ENCODE measurements at places on chromosomes 11 and 22.
A peak's percentile ranks its signal among the peaks of the same experiment; 100 is the strongest.

DNA sequence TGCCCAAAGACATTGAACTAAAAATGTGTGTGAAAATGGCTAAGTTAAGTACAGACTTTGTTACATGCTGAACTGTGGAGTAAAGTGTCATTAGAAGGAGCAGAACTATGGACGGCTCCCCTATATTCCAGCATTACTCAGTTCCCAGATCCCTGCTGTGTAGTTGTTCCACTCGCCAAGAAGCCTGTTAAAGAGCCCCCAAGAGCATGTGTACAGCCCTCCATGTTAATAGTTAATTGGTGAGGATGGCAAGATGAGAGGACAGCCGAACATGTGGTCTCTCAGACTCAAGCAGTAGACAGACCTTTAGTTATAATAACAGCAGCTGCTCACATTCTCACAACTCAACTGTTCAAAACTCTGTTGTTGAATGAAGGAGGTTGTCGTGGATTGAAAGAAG is 127.4 kb downstream of the ELP4 start:
- no peak for DNase-seq

- DNase-seq, result no peak
Measured at GRCh38 chr11:77530879-77531278, 57.0 kb upstream of the PAK1 start.

DNA sequence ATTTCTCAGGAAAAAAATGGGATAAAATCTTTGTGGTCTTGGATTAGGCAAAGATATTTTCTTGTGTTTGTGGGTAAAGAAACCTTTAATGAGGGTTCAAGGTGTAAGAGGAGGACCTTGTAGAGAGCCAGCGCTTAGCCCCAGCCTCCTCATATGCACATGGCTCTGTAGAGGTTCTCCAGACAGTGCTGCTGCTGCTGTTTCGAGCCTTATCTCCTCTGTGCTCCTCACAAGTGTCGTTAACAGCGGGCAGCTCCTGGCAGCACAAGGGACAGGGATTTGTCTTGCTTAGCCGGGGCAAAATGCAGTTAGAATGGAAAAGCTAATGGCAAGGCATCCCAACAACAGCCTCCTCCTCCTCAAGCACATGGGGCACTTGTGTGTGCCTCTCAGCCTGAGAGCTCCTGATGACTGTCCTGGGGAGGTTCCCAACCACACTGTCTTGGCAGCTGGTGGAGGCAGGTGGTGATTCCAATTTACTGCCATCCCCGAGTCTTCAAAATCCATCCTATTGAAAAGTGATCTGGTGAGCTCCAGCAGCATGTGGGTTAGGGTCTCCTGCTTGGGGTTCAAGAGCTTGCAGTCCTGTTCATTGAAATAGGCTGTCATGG is 7.6 kb upstream of the MSANTD2 start:
- DNase-seq, result no peak

DNA sequence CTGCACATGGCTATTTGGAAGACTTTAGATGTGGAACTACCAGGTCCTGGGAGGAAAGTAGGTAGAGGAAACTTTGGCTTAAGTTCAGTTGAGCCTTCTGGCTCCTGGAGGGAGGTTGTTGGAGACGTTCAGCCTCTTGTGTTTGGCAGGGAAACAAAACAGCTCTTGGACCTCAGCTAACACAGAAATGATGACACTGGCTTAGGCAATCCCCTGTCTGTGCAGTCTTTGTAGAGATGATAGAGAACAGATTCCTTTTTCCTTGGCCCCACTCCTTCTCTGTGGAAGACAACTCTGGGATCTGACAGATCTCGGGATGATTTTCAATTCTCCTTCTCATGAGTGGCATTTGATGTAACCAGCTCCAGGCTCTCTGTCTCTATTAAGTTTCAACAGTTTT is 428.5 kb downstream of the TMEM135 start:
- no peak for DNase-seq

- no peak for DNase-seq
Measured at GRCh38 chr11:73781303-73781702, 6.4 kb upstream of the MRPL48 start.

- no peak for DNase-seq
Measured at GRCh38 chr11:67522844-67523555, at the start of gene CABP2. Gene CABP2 (minus strand): TSS chr11:67523446. CDS start chr11:67523326, 120 bp downstream.

GRCh38 chr11:66727282-66728037 is 1.6 kb downstream of the SPTBN2 start:
- DNase-seq, result peak; percentile 27

DNA sequence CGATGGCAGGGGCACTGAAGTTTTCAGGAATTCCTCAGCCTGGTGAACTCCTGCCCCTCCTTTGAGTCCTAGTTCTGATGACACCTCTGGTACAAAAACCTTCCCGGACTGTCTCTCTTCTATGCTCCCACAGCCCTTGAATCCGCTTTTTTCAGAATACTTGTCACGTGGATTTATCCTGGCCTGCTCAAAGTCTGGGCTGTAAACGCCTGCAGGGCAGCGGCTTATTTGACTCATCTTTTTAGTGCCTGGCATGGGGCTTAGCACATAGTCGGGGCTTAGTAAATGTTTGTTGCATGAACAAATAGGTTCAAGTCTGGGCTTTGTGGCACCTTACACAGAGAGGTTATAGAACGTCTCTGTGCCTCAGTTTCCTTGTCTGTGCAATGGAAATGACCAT is 13.4 kb upstream of the KCNJ11 start:
- DNase-seq, result no peak

DNA sequence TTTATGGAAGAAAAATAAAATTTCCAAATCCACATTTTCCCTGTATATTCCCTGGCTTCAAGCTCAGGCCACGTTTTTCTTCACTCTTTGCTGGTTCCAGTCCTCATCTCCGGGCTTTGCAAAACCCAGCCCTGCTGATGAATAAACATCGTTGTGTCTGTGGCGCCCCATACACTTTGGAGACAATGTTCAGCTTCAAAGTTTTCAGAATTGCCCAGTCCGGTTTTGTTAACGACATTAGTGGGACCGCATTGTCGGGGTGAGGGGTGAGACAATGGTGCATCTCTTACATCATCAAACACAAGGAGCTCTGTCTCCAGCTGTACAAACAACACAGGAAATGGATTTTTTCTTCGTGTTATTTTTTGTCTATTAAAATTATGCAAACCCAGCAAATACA is 53.4 kb upstream of the HTATIP2 start:
- peak; percentile 87 for DNase-seq

- DNase-seq, result no peak
Measured at GRCh38 chr22:46953968-46954765, 191.7 kb downstream of the TBC1D22A start.

DNA sequence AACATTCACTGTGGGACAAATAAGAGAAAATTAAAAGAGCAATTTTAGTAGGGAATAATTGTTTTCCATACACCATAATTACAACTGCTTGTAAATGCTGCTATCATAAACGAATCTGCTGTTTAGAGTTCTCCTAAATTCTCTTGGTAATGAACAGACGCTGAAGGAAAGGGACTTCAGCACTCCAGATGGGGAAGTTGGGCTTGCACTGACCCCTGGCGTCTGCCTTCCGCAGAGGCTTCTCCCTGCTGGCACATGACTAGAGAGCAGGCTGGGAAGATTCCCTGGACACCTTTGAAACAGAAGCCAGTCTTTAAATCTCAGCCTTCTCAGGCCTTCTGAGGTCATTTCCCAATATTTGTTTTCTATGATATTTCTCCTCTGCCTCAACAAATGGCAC is 84.1 kb downstream of the NXPE2 start:
- peak; percentile 25 for DNase-seq

DNA sequence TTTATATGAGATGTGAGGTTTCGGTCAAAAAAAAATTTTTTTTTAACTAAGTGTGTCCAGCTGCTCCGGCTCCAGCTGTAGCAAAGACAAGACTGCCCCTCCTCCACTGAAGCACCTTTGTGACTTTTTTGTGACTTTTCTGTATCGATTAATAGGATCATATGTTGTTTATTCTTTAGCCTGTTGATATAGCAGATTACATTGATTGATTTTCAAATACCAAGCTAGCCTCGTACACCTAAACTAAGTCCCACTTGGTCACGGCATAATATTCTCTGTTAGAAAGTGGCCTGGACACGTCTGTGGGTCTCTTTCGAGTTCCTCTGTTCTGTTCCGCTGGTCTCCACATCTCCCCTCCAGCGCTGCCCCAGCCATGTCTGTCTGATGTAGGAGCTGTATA is 126.8 kb downstream of the IGLL1 start:
- no peak for DNase-seq

- no peak for DNase-seq
Measured at GRCh38 chr11:8267831-8268529, 4.3 kb upstream of the LMO1 start.

DNA sequence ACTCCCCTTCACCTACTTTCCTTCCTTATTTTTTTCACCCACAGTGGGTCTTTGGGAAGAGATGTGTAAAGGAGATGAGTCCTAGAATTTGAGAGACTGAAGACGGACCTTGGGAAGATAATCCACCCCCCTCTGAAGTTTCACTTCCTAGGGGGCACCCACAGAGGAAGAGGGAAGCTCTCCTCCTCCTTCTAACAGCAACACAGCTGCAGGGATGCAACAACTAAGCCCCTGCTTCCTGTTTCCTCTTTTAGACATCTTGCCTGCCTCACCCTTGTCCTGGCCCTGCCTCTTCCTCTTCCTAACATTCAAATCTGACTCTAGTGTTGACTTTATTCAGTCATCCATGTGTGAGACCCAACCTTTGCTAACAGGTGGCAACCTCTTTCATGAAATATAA is 424.6 kb downstream of the BUD13 start:
- DNase-seq, result peak; percentile 24

- DNase-seq, result no peak
Measured at GRCh38 chr11:134252346-134253187, 585 bp downstream of the THYN1 start.

DNA sequence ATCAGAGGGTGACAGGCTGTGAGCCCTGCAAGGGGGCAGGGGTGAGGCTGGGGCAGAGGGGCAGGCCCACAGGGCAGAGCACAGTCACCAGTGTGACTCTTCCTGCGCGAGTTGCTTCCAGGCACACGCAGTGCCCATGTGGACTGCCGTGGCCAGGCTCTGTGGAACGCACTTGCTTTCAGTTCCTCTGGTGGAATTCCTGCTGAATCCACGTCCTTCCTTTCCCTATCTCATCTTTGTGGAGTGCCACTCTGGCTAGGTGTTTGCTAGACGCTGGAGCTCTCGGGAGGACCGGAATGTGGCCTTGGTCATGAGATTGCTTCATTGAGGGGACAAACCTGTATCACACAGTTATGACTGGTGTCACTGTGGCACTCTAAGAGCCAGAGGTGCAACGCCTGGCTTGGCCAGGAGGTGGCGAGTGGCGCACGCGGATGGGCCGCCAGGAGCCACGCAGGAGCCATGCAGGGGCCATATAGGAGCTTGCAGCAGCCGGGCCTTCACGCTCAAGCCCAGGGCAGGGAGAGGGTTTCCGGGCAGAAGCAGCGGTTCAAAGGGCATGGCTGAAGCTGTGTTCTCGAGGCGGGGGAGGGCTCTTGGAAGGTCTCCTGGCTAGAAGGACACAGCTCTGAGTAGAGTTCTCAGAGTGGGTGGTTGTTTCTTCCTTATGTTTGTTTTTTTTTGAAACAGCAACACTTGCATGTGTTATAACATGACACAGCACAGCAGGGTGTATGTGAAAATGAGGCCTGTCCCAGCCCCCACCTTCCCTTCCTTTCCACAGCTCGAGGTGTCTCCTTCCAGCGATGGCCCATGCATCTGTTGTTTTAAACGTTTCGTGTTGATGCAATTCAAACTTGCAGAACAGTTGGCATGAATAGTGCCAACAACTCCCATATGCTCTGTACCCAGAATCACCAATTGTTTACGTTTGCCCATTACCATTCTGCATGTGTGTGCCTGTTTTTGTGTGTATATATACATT is 36.2 kb downstream of the TBC1D22A start:
- DNase-seq, result peak; percentile 76

All from hippocampal formation (tissue), 2 donors.